Activated CD4-positive, alpha-beta T cell treated with anti-CD3 and anti-CD28 coated beads for 48 hours (primary cell): ENCODE measurements at places on chromosomes 5 and 9.

GRCh38 chr5:122192497-122193496, 63.5 kb downstream of the ZNF474 start:
- peak; percentile 11 for DNase-seq

DNA sequence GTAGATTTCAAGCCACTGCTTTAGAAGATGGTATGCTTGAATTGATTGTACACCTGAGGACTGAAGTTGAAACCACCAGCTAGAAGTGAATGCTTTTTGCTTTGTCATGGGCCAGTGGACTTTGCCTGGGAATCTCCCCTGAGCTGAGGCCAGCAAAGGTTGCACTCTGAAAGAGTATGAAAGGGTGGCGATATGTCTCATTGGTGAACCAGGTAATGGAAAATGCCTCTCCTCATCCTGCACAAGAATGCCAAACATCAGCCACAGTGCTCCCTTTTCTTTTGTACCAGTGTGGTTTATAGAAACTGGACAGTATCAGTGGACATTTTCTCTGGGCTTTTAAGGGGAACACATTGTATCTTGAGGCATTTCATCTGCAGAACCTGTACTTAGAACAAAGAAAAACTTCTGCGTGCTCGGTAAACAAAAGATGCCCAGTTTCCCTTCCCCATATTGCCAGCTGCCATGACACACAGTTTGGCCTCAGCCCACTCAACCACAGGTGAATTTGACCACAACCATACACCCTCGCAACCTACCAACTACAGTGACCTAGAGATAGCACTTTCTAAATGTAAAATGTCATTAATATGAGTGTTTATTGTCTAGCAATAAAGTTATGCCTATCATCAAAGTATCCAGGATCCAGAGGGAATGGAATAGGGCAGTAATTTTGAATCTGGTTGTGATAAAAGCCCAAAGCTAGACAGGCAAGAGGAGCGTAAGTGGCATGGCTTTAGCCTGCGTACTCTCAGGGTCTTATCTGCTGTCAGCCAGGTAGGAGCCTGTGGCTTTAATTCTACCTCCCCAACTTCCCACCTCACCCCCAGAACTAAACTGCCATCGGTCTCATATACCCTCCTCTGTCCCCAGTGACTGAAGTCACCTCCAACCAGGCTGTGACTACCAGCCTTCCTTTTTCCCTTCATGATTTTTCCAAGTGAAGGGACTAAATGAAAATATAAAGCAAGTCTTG, 79.5 kb upstream of the LHFPL2 start:
- DNase-seq, result no peak

- DNase-seq, result no peak
Measured at GRCh38 chr5:115507681-115508080, 36.9 kb downstream of the FEM1C start.

- DNase-seq, result no peak
Measured at GRCh38 chr5:72511366-72511765, 4.2 kb upstream of the ZNF366 start.

GRCh38 chr5:108629779-108630528, 117.7 kb upstream of the FER start:
- DNase-seq, result no peak

GRCh38 chr9:130024597-130024994, 18.4 kb downstream of the FNBP1 start:
- no peak for DNase-seq

DNA sequence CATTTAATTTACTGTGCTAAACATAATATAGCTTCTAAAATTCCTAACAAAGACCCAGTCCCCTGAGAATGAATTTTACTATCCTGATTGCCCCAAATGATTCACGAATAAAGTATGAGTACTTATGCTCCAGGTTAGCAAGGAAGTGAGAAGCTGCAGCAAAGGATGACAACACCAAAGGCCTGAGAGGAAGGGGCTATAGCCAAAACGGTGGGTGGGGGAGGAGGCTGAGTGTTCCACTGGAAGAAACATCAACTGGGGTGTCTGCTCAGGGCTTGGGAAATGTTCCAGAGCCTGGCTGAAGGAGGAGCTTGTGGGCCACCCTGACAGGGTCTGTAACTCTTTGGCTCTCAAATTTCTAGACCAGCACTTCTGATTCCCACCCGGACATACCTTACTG, 157.3 kb downstream of the ADAMTS12 start:
- DNase-seq, result no peak

GRCh38 chr5:118270526-118270925, 717.8 kb downstream of the DTWD2 start:
- no peak for DNase-seq

DNA sequence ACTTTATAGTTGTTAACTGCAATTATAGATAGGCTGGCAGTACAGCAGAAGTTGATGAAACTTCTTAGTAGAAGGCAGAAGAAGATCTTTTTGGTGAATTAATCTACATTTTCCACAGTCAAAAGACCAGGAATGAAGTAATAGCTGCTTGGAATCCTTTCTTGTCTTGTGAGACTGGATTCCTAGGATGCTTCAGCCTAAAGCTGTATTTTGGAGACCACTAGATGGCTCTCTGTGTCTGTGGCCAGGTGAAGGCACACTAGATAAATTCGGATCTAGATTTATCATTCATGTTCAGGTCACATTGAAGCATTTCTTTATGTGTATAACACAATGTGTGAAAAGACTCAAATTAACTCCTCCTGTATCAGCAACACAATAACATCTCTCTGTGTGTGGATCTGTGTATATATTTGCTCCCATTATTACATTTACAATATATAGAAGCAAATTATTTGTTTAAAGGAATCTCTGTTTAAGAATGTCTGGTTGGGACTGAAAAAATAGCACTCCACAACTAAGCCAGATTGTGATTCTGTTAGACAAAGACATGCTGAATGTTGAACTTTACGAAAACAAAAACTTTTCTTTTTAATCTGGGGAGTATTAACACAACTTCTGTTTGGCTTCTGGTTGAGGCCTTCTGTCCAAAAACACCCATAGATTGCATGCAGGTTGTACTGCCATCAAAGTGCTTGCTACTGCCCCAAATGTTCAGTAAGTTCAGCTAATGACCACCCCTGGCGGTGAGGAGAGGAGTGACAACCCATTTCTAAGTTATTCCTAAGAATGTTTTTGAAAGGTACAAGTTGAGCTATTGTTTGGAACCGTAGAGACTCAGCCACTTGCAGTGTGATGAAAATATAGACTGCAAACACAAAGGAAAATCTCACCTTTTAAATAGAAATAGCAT, 10.6 kb downstream of the GRIN3A start:
- peak; percentile 24 for DNase-seq

- DNase-seq, result no peak
Measured at GRCh38 chr5:87079219-87079618, 188.5 kb upstream of the RASA1 start.
